Esophagus squamous epithelium (tissue), 5 donors: ENCODE measurements at places on chromosomes 3 and 15. TPM values are rescaled to one million over a fixed set of nuclear protein-coding genes. Genes with fewer than 3 reads are reported as not detected.
A peak's percentile ranks its signal among the peaks of the same experiment; 100 is the strongest.

- DNase-seq: no peak
- no peaks in the 10 kb centered on the region for H3K36me3 ChIP-seq
- no peak overlapping the region for H3K4me3 ChIP-seq
- no peak overlapping the region for H3K27ac ChIP-seq
- no peaks in the 10 kb centered on the region for H3K4me1 ChIP-seq
Observed at GRCh38 chr3:160152638-160153037, 72.6 kb upstream of the C3orf80 start.

DNA sequence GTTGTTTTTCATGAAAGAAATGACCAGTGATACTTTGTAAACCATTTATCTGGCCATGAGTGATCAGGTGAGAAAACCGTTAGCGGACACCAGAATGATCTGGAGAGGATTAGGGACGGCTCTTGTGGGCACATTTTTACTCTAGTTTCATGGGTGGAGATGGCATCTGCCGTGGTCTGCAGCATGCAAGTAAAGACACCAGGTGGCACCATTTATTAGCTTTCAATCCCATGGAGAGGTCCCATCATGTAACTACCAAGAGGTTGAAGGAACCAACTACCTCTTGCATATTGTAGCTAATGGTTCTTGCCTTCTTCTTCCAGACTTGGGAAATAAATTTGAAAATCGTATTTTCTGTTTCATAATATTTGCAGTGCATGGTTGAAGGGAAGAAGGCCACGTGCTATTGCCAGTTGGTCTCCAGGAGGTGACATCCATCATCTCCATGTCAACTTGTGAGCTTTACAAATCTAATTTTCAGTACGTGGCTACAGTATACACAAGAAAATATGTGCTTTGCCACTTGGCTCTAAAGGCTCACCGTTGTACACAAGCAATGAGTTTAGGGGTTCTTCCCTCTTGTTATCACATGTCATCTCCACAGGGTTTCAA lies 1.5 kb upstream of the MAPKBP1 start:
- no peaks in the 10 kb centered on the region for H3K27me3 ChIP-seq
- H3K4me1 ChIP-seq: peaks cover 32% of the 10 kb centered on the region
- H3K27ac ChIP-seq: peak overlapping the region; percentile 87
- no peak overlapping the region for H3K4me3 ChIP-seq

DNA sequence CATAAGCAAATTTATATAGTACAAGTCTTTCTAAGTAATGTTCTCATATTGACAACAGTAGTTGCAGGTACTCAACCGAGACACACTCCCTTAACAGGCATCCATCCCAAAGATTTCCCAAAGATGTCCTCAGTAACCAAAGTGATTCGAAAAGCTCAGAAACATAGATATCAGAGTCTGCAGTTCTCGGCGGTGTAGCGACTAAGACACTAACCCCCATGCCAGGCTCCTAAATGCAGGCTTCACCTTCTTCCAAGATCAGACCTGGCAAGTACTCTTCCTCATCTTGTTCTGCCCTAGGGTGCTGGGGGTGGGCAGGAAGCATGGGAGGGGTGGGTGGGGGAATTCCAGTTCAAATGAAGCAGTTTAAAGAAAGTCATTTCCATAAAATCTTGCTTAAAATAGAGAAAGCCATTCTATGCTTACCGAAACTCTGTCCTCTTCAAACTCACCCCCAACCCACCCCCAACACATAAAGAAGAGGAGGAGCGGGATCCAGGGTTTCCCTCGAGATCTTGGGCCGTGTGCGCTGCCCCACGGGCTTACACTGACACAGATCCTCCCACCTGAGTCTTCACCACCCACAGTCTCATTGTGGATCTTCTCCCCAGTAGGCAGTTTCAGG lies 59.0 kb upstream of the BCL6 start:
- DNase-seq: no peak
- no peak overlapping the region for H3K27ac ChIP-seq
- no peak overlapping the region for H3K4me3 ChIP-seq
- H3K4me1 ChIP-seq: peaks cover 7% of the 10 kb centered on the region
- no peaks in the 10 kb centered on the region for H3K36me3 ChIP-seq

- H3K4me3 ChIP-seq: no peak overlapping the region
- H3K27me3 ChIP-seq: no peaks in the 10 kb centered on the region
- no peaks in the 10 kb centered on the region for H3K4me1 ChIP-seq
- no peak overlapping the region for H3K27ac ChIP-seq
- no peaks in the 10 kb centered on the region for H3K36me3 ChIP-seq
- no peak for DNase-seq
Observed at GRCh38 chr3:108833611-108834010, 11.0 kb downstream of the TRAT1 start.

The C3orf80 gene
- total RNA-seq: 0.53 TPM

DNA sequence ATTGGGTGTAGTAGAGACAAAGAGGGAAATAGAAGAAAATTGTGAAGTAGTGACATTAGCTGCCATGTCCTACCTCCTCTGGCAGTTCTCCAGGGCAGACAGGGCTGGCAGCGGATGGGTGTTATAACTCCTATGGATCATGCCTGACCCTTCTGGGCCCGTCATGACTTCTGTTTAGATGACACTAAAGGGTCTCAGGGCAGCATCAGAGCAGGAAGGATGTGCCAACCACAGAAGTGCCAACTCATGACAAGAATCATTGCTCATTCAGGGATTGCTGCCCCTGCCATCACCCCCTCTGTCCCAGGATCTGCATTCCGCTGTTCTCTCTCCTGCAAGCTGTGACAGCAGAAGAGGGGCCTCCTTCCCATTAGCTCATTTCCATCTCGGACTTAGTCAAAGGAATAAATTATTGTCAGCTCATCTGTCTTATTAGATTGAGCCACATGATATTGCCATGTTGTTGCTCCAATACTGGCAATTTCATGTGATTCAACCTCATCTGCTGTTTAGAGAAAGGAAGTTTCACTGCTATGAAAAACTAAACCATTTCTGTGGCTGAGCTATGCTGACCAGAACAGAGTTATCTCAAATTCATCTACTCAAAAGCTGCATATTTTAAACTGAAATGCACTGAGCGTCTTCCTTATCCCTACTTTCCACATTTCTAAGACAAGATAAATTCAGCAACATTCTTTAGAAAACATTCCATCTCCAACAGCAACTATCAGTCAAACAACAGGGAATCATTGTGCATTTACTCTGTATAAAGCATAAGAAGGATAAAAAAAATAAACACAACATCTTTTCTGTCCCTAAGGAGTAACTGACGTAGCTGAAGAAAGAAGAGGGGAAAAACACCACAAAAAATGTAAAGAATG lies 271.6 kb downstream of the FHIT start:
- no peaks in the 10 kb centered on the region for H3K36me3 ChIP-seq
- no peaks in the 10 kb centered on the region for H3K4me1 ChIP-seq
- no peaks in the 10 kb centered on the region for H3K27me3 ChIP-seq
- DNase-seq: no peak
- no peak overlapping the region for H3K4me3 ChIP-seq
- H3K27ac ChIP-seq: no peak overlapping the region

The DISP2 gene
- not detected for total RNA-seq

- no peak for DNase-seq
- H3K4me3 ChIP-seq: no peak overlapping the region
- H3K27ac ChIP-seq: no peak overlapping the region
- no peaks in the 10 kb centered on the region for H3K4me1 ChIP-seq
Observed at GRCh38 chr3:51311055-51311454, 74.0 kb upstream of the MANF start.

- no peak overlapping the region for H3K27ac ChIP-seq
- no peak overlapping the region for H3K4me3 ChIP-seq
- H3K4me1 ChIP-seq: no peaks in the 10 kb centered on the region
- no peaks in the 10 kb centered on the region for H3K27me3 ChIP-seq
- DNase-seq: no peak
- H3K36me3 ChIP-seq: no peaks in the 10 kb centered on the region
Observed at GRCh38 chr15:67911727-67912126, 71.9 kb upstream of the RNU6-1 start.

The SLC6A11 gene
- total RNA-seq: 6.2 TPM

DNA sequence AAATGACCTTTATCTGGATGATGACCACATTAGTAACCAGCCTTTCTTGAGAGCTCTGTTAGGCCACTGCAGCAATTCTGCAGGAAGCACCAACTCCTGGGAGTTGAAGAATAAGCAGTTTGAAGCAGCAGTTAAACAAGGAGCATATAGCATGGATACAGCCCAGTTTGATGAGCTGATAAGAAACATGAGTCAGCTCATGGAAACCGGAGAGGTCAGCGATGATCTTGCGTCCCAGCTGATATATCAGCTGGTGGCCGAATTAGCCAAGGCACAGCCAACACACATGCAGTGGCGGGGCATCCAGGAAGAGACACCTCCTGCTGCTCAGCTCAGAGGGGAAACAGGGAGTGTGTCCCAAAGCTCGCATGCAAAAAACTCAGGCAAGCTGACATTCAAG lies 252.8 kb upstream of the GOLGA6L4 start:
- no peak overlapping the region for H3K4me3 ChIP-seq
- H3K4me1 ChIP-seq: no peaks in the 10 kb centered on the region
- H3K27me3 ChIP-seq: no peaks in the 10 kb centered on the region
- H3K36me3 ChIP-seq: no peaks in the 10 kb centered on the region

DNA sequence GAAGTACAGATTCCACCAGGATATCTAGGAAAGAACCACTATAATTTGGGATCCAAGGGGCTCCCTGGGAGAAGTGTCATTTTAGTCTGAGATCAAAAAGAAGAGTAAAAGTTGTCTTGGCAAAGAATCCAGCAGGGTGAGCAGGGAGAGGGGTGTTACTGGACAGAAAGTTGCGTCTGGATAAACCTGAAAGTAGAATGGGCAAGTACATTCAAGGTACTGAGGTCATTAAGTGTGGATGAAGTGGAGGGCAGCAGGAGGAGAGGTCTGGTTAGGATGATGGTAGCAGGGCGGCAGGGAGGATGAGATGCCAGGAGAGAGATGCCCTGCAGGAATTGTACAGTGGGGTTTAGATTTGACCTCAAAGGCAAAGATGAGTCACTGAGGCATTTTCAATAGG lies 253.3 kb downstream of the KLF13 start:
- no peaks in the 10 kb centered on the region for H3K27me3 ChIP-seq
- DNase-seq: no peak
- H3K4me3 ChIP-seq: no peak overlapping the region
- no peaks in the 10 kb centered on the region for H3K4me1 ChIP-seq
- H3K36me3 ChIP-seq: no peaks in the 10 kb centered on the region

DNA sequence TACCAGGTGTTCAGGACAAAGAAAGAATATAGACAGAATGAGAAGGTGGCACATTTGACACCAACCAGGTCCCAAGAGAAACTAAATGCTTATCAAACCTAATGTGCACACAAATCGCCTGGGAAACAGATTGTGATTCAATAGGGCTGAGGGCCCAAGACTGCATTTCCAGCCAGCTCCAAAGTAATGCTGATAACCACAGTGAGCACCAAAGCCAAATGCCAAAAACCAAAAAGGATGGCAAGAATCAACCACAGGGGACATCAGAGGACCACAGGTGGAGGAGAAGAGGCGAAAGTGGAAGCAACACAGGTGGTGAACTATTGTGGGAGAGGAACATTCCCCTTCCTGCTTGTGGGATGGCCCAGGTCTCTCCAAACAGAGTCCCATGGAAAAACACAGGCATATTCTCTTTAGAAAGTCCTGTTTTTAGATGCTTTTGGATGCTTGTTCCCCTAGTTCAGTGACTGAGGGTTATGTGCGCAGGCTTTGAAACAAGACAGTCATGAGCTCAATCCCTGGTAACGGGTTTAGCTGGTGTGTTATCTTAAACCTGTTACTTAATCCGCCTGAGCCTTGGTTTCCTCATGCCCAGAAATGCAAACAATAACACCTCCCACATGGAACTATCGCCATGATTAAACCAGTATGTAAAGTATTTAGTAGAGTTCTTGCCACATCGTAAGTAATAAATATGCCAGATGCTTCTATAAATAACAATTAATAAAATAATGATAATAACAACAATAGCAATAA lies 241.7 kb downstream of the ATP8B4 start:
- H3K4me1 ChIP-seq: peaks cover 23% of the 10 kb centered on the region
- H3K36me3 ChIP-seq: no peaks in the 10 kb centered on the region
- H3K27ac ChIP-seq: peak overlapping the region; percentile 26
- H3K4me3 ChIP-seq: no peak overlapping the region
- DNase-seq: no peak

GRCh38 chr3:8200996-8201395 lies 300.6 kb upstream of the LMCD1 start:
- H3K36me3 ChIP-seq: no peaks in the 10 kb centered on the region
- no peaks in the 10 kb centered on the region for H3K4me1 ChIP-seq
- H3K4me3 ChIP-seq: no peak overlapping the region
- no peak for DNase-seq

- no peak overlapping the region for H3K4me3 ChIP-seq
- no peaks in the 10 kb centered on the region for H3K27me3 ChIP-seq
- H3K36me3 ChIP-seq: no peaks in the 10 kb centered on the region
- H3K4me1 ChIP-seq: no peaks in the 10 kb centered on the region
Observed at GRCh38 chr3:120393761-120394160, 44.6 kb upstream of the LRRC58 start.
